B cell (primary cell): ENCODE measurements at places on chromosomes 1 and 21.

DNA sequence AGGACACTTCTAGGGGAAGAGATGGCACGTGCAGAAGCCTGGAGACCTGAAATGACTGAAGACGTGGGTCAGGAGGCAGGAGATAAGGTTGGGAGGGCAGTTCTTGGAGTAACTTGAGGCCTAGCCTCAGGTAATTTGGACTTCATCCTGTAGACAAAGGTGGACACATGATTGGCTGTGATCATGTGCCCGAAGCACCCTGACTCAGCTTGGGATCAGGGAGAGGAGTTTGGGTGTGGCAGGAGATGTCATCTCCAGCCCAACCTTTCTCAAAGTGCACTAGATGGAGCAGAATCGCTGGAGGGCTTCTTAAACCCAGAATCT is 1.5 kb downstream of the SLC66A1 start:
- peak; percentile 30 for DNase-seq

- DNase-seq, result no peak
Observed at GRCh38 chr1:156880473-156880872, 13.0 kb upstream of the PEAR1 start.

GRCh38 chr1:214004014-214004413 is 16.2 kb downstream of the PROX1 start:
- DNase-seq, result no peak

GRCh38 chr1:195608883-195609282 is 999.4 kb downstream of the KCNT2 start:
- no peak for DNase-seq

DNA sequence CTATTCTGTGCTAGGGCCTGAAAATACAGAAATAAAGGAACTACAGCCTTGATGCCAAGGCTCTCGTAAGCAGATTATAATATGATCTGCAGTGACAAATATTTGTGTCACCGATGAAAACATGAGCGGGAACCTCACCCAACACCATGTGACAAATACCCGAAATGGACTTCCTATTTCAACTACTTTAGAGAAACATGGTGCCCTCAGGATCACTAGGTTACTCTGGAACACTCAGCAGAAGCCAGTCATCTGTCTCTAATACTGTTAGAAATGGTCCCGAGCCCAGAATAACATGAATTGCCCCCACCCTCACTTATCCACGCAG is 463 bp upstream of the VAMP3 start:
- DNase-seq, result no peak

DNA sequence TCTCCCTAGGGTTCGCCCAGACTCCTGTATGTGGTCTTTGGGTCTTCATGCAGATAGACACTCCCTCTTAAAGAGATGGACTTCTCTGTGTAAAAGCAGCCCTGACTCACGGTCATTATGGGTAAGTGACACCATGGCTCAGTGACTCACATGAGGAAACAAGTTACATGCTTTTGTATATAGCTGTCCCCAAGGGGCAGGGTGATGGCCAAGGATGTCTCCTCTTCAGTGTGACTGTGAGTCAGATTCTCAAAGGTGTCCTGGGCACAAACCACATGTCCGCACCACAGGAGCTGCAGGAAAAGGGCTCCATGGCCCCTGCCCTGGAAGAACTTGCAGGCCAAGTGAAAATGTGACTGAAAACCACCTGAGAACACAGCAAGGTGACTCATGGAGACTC is 380.4 kb downstream of the NPHP4 start:
- DNase-seq, result no peak

DNA sequence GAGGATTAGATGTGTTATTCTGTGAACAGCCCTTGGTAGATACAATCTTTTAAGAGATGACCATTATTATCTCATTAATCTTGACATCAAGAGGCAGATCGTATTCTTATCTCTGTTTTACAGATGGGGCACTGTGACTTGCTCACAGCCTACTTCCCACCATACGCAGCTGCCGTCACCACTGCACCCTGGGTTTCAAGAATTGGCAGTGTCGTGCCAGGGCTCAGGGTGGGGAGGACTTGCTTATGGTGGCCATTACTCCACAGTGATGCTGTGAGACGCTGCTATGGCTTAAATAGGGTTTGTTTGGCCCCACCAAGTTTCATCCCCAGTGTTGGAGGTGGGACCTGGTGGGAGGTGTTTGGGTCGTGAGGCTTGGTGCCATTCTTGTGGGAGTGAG is 45.4 kb upstream of the ZC3H12A start:
- no peak for DNase-seq

GRCh38 chr1:214792527-214793186 is 189.7 kb downstream of the CENPF start:
- DNase-seq, result no peak

- peak; percentile 43 for DNase-seq
Observed at GRCh38 chr1:41745022-41745421, 173.7 kb downstream of the HIVEP3 start.

DNA sequence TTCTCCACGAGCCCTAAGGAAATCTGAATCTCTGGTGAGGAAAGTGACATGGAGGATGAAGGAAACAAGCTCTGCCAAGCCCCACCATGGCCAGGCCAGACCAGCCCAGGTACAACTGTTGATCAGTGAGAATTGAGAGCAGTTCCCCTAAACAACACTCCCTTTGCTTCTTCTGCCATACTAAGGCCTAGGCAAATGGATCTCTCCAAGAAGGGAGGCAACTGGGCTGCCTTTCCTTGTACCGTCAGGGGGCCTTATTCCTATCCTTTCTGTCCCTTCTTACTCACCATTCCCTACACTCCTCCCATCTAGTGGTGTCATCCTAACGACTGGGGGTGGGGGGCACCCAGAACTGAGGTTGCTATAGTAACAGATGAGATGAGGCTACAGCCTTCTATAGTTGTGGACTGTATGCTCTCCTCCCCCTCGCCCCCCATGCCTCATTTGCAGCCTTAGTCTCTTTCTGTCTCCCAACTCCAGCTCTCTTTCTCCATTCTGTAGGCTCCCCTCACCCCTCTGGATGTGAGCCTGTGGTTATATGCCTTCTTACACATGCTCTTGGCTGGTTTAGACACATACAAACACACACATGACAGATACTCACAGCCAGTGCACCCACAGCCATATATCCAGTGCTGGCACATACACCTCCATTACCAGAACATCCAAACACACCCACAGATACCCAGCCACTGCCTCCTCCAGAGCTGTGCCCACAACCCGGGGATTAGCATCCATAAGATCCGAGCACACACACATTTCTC is 3.6 kb downstream of the PEA15 start:
- DNase-seq, result no peak

DNA sequence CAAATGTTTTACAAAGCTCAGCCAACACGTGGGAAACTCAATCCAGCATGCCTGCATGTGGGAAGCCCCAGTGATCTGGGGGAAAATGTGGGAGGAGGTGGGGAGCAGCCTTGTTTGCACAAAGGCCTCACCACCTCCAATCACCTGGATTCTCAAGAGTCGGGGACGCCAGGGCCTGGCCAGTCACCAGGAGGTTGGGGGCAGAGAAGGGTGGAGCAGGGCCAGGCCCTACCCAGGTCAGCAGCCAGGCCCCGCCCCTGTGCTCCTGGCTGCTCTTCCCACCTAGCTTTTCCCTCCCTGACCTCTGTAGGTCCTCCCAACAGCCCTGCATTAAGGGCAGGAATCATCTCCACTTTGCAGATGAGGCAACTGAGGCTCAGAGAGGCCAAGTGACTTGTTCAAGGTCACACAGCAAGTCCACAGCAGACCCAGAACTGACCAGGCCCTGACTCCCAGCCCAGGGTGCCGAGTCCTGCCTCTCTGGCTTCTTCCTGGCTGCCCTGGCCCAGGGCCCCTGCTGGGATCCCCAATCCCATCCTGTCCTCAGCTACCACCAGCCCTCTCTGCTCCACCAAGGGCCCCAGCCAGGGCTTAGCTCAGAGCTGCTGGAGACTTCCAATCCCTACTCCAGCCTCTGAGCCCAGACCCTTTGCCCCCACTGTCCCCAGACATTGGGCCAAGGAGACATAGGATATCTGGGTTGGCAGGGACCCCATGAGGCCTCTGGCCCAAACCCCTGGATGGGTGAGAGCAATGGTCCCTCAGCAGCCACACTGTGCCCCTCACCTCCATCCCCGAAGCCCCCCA is 508.6 kb downstream of the PTPRU start:
- DNase-seq, result no peak

DNA sequence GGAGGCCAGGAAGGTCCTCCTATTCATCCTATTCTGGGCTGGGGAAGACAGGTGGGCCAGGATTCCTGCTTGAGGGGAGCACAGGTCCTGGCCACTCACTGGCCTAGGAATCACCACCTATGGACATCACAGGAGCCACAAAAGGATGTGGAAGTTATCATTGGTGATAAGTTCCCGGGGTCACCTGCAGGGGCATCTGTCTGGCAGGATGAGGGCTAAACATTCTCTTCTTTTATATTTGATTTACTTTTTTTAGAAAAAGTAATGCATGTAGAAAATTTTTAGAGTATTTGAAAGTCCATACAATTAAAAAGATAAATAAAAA is 33.2 kb upstream of the KIAA0040 start:
- DNase-seq, result no peak
